ENCODE measurements at places on chromosomes 1 and 21.

- no peak for DNase-seq
Measured at GRCh38 chr1:98979463-98979862, 25.2 kb downstream of the PLPPR5 start.

GRCh38 chr1:2801535-2802291 is at the start of gene TTC34:
TTC34 (minus strand) TSS chr1:2801693; CDS start chr1:2800827, 866 bp downstream.
- DNase-seq, result no peak

DNA sequence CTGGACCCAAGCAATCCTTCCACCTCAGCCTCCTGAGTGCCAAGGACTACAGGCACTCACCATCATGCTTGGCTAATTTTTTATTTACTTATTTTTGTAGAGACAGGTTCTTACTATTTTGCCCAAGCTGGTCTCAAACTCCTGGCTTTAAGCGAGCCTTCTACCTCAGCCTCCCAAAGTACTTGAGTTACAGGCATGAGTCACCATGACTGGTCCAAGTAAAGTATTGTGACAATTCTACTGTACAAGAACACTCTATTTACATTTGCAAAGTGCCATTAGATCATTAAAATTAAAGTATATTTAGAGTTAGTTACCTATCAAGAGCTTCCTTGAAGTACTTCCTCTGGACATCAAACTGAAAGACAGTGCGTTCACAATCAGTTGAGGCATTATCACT is 44.8 kb downstream of the NRDC start:
- DNase-seq, result no peak

GRCh38 chr1:165423136-165423535 is 21.8 kb downstream of the RXRG start:
- DNase-seq, result no peak

DNA sequence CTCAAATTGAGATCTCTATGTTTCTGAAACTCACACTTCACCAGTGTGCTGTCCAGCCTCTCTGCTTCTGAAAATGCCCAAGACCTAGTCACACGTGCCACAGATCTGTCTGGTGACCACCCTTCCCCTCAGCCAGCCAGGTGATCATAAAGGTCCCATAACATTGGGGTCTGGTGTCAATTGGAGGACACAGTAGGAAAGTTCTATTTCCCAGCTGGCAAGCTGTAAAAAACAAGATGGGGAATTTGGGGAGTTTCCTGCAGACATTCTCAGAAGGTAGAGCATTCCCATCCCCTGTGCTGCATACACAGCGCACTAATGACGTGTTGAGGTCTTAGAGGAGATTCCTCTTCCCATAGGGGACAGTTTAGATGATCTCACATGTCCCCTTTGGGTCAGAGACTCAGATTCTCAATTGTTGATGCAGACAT is 50.1 kb downstream of the RPS6KA1 start:
- DNase-seq, result no peak

- DNase-seq, result no peak
Measured at GRCh38 chr1:161193561-161194235, 5.2 kb downstream of the ADAMTS4 start.

- no peak for DNase-seq
Measured at GRCh38 chr1:206508956-206509355, 1.6 kb downstream of the RASSF5 start.

DNA sequence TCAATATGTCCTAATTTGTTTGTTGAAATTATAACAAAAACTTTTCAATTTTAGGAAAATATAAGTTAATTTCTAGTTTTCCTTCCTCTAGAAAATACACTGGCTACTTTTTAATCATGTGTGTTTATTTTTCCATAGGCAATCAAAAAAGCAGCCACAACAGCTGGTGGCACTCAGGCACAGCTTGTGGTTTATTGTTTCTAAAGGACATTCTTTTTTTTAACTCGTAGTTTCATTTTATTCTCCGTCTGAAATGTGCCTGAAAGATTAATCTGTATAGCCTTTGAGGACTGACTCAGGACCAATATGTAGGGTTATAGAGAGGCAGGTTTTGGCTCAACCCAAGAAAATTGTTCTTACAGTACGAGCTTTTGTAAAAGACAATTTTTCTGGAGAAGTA is 20.7 kb upstream of the STX12 start:
- DNase-seq, result no peak

GRCh38 chr1:198858033-198858432 is 219.2 kb downstream of the PTPRC start:
- DNase-seq, result no peak

- DNase-seq, result no peak
Measured at GRCh38 chr1:42038261-42038660, 114.9 kb upstream of the GUCA2B start.

Data from T1000 (cell line).